NCI-H1417 treated with DMSO at 0.1 percent for 48 hours (cell line): ENCODE measurements at places on chromosomes 11 and 22.

GRCh38 chr11:1561266-1561665 is 10.8 kb downstream of the DUSP8 start:
- DNase-seq, result no peak

GRCh38 chr11:58068655-58069054 is 37.9 kb downstream of the OR6Q1 start:
- DNase-seq, result no peak

GRCh38 chr11:81869351-81870065 is 864.2 kb downstream of the FAM181B start:
- no peak for DNase-seq

- DNase-seq, result no peak
Observed at GRCh38 chr11:63490551-63491239, at the start of gene PLAAT5. TSS of gene PLAAT5 (minus strand) at chr11:63491167. CDS start at chr11:63491034, 133 bp downstream.

- DNase-seq, result no peak
Observed at GRCh38 chr11:820655-821511, 2.2 kb downstream of the PNPLA2 start.

DNA sequence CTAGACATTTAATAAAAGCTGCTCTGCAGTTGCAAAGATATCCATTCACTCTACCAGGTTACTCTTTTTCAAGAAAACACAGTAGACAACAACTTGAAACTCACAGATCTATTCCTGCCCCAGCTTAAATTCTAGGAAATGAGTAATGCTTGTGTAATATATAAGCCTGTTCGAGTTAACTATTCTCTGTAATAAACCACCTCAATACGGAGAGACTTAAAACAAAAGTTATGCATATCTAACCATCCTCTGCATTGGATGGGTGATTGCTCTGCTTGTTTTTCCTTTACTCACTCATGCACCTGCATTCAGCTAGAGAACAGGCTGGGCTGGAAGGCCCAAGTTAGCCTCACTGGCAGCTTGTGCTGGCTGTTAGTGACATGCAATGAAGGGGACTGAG is 13.3 kb downstream of the LRRC4C start:
- no peak for DNase-seq

DNA sequence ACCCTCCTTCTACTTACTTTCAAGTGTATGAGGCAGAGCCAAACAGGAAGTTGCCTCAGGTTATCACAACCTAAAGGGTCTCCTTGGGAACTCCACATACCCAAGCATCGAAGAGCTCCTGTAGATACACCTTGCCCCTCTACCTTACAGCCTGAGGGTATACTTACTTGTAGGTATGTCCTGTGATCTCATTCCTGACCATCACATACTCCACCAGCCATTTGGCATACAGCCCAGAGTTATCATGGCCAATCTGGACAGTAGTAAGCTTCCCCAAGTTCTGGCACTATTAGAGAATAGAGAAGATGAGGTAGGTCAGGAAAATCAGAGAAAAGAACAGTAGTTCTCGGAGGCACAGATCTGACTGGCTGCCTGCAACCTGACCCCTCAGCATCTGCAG is 53.4 kb upstream of the SCUBE2 start:
- no peak for DNase-seq

DNA sequence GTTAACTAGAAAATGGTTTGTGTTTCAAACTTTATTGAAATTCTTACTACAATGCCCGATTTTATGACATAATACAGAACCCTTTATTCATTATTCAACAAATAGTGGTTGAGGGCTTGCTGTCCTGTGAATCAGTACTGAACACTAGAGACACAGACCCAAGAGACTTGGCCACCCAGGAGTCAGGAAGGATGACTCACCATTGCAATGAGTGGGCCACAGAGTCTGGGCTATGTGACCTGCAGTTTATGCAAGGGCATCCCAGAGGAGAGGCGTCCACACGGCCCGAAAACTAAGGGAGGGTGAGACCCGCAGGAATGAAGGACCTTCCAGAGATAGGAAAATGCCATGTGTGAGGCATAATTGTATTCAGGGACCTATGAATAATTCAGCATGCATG is 143.8 kb upstream of the DDI1 start:
- no peak for DNase-seq

GRCh38 chr11:112200252-112200651 is 24.9 kb downstream of the BCO2 start:
- no peak for DNase-seq

- no peak for DNase-seq
Observed at GRCh38 chr11:288478-289397, at the start of gene PGGHG. TSS of gene PGGHG (plus strand) at chr11:289126. CDS start at chr11:289817, 691 bp downstream.

GRCh38 chr11:16807306-16807705 is 68.9 kb downstream of the C11orf58 start:
- no peak for DNase-seq

DNA sequence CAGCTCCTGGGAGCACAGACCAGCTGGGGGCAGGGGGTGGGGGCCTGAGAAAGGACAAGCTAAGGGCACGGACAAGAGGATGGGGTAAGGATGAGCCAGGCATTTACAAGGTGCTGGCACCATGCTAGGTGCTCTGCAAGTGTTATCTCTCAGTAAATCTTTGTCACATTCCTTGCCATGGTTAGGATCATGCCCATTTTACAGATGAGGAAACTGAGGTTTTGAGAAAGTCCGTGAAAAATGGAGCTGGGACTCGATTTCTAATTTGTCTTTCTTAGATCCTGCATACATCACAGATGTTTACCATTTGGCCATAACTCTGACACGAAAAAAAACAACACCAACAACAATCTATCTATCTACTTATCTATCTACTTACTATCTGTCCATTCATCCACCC is 429.7 kb downstream of the MIAT start:
- no peak for DNase-seq

DNA sequence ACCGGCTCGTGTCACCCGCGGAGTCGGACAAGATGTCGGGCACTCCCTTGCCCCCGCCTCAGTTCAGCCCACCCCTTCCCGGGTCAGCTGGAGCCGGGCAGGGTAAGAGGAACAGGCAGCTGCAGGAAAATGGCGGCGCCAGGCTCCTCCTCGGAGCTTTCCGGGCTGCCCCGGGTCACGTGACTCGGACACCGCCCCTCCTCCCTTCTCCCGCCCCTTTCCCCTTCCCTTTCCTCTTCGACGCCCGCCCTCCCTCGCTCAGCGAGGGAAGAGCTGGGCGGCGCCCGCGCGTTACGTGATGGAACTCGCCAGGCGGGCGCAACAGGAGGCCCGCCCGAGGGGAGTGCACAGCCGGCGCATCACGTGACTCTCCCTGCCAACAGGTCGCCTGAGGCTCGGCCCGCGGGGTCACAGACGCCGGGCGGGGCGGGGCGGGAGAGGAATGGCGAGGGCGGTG is at the start of gene PICALM:
Gene PICALM (minus strand): TSS at position 134 of the 457 bp plus-strand sequence. CDS start 304 bp downstream, outside the sequence.
- peak; percentile 92 for DNase-seq

GRCh38 chr11:110525883-110526282 is 96.1 kb downstream of the FDX1 start:
- DNase-seq, result no peak

DNA sequence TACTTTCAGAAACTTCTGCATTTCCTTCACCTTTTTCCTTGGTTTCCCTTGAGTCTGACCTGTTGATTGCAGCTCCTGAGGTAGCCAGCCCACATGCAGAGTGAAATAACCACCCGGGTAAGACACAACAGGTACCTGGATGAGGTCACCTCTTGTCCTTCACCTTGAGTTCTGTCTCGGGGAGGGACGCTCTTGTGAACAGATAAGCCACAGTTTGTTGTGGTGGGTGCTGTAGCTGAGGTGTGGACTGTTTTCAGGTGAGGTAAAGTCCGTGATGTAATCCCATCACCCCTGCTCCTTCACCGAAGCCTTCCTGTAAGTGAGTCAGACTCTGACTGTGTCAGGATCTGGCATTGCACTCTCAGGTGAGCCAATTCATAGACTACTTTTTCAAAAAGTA is 183.1 kb downstream of the NAV2 start:
- DNase-seq, result no peak

GRCh38 chr11:68298659-68299516 is 13.5 kb upstream of the LRP5 start:
- DNase-seq, result no peak

DNA sequence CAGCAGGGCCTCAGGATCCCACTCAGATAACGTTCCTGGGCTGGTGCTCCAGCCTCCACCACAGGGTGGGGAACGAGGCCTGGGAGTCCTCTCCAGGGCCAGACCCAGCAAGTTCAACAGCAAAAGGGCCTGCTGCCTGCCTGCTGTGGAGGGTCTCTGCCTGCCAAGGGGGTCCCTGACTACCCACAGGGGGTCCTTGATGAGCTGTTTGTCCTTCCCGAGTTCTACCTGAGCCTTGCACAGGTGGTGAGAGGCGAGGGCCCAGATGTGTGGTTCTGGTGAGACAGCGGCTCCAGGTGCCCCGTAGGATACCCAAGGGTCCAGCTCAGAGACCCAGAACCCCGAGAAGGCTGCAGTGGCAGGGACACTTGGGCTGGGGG is 4.4 kb downstream of the DUSP8 start:
- DNase-seq, result no peak

DNA sequence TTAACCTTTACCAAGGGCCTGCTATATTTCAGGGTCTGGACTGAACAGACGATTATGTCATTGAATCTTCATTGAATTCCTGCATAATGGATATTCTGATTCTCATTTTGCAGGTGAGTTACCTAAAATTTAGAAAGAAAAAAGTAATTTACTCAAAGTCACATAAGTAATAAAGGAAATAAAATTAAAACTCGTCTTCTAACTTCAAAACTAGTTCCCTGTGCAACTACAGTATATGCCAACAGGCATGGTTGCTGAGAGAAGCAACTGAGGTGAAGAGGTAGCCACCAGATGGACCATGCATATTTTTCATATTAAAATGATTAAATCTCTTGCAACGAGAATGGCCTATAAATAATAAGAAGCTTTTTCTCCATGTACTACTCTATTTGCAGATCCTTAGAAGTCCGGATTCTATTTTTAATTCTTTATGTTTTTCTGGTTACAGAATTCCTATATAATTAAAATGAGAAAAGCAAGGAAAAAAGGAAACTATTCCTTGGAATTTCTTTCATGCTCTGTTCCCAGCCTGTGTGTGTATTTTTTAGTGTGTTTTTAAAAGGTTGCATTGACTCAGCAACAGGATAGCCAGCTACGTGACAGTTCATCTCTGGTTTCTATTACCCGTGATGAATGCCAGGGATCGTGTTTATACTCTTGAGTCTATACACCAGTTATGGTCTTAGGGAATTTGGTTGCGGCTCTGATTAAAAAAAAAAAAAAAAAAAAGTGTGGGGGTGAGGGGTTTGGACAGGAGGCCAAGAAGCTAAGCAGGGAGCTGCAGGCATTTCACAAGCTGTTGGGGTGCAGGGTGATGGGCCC is 186.8 kb downstream of the ETS1 start:
- no peak for DNase-seq

DNA sequence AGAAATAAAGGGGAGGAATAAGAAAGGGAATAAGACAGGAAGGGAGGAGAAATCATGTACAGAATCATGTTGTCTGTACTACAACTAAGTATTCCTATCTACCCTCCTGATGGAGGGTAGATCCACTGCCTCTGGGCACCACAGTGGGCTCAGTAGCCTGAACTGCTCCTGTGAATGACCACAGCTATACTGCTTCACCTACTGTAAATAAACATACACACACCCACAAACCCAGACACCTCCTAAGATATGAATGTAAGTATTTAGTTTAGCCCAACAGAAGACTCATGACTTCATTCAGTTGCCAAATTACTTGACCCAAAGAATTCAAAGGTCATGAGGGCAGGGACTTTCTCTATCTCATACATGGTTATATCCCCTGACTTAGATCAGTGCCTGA is 177.3 kb upstream of the C11orf58 start:
- DNase-seq, result no peak

- DNase-seq, result no peak
Observed at GRCh38 chr22:50656122-50657070, 16.2 kb upstream of the SHANK3 start.

- no peak for DNase-seq
Observed at GRCh38 chr11:128775468-128775867, 81.6 kb downstream of the FLI1 start.

DNA sequence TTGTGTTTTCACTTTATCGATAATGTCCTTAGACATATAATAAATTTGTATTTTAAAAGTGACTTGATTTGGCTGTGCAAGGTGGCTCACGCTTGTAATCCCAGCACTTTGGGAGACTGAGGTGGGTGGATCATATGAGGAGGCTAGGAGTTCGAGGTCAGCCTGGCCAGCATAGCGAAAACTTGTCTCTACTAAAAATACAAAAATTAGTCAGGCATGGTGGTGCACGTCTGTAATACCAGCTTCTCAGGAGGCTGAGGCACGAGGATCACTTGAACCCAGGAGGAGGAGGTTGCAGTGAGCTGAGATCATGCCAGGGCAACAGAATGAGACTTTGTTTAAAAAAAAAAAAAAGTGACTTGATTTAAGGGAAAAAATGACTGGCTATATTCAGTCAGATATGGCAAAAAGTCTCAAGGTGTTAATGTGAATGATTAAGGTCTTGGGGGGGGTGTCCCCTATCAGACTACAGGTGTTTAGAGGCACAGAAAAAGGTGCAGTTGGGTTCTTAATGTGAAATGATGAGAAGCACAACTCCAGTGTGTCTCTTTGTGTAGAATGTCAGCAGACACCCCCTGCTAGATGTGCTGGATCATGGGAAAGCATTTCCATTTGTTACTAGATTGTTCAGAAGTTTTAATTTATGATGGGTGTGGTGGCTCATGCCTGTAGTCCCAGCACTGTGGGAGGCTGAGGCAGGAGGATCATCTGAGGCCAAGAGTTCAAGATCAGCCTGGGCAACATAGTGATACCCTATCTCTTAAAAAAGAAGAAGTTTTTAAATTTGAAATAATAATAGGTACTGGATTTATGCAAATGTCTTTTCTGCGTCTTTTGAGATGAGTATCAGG is 17.0 kb downstream of the NEAT1 start:
- no peak for DNase-seq

DNA sequence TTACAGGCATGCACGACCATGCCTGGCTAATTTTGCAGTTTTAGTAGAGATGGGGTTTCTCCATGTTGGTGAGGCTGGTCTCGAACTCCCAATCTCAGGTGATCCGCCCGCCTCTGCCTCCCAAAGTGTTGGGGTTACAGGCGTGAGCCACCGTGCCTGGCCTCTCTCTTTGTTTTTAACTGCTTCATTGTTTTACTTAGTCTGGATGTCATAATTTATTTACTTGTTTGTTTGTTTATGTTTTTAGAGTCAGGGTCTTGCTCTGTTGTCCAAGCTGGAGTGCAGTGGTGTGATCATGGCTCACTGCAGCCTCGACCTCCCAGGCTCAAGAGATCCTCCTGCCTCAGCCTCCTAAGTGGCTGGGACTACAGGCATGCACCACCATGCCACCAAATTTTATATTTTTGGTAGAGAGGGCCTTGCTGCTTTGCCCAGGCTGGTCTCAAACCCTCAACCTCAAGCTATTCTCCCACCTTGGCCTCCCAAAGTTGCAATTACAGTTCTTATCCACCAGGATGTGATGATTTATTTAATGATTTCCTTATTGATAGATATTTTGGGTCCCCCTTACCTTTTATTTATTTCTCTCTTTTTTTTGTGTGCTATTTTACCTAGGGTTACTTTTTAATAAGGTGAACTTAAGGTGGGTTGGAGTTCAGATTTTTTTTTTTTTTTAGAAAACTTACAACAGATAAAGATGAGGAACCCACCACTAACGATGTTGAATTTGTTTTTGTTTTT is 52.6 kb upstream of the ADA2 start:
- DNase-seq, result no peak
